ENCODE measurements at places on chromosomes 12 and 14. TPM values are rescaled to one million over a fixed set of nuclear protein-coding genes. Genes with fewer than 3 reads are reported as not detected.

- DNase-seq = peak; percentile 59
These were observed 116.6 kb downstream of the SLC25A47 start for GRCh38 chr14:100439781-100440180.

DNA sequence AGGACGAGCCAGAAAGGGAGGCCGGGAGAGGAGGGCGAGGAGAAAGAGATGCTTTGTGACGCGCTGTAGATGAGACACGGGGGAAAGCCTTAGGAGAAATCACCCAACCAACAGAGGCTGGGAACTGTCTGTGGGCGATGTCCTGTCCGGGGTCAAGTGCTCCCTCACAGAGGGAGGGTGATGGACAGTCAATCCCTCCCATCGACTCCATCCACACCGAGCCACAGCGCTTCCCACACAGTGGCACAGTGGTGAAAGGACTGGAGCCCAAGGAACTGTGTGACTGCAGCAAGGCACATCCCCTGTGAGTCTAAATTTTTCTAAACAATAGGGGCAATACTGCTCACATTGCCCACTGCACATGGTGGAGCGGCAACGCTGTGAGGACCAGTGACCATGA lies 89.1 kb downstream of the TTC7B start:
- no peak for DNase-seq

DNA sequence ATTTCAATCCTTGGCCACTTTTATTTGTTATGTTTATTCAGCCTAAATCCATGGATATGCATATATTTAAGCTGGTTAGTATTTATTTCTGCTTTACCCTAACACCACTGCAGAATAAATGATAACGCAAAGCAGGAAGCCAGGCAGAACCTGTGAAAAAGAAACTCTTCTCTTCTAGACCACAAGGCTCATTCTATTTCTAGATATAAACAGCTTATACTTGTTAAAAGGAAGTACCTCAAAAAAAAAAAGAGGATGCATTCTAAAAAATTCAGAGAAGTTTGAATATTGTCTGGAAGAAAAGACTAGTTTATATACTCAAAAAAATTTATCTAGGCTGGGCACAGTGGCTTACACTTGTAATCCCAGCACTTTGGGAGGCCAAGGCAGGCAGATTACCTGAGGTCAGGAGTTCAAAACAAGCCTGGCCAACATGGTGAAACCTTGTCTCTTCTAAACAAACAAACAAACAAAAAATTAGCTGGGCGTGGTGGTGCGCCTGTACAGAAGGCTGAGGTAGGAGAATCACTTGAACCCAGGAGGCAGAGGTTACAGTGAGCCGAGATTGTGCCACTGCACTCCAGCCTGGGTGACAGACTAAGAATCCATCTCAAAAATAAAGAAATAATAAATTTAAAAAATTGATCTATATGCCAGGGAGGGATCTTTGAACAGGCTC lies 55.8 kb downstream of the GALNT4 start:
- no peak for DNase-seq

GRCh38 chr12:125038976-125039625 lies 26.1 kb upstream of the AACS start:
- no peak for DNase-seq

- DNase-seq = peak; percentile 59
These were observed 70.0 kb upstream of the VPS33A start for GRCh38 chr12:122336015-122336946.

DNA sequence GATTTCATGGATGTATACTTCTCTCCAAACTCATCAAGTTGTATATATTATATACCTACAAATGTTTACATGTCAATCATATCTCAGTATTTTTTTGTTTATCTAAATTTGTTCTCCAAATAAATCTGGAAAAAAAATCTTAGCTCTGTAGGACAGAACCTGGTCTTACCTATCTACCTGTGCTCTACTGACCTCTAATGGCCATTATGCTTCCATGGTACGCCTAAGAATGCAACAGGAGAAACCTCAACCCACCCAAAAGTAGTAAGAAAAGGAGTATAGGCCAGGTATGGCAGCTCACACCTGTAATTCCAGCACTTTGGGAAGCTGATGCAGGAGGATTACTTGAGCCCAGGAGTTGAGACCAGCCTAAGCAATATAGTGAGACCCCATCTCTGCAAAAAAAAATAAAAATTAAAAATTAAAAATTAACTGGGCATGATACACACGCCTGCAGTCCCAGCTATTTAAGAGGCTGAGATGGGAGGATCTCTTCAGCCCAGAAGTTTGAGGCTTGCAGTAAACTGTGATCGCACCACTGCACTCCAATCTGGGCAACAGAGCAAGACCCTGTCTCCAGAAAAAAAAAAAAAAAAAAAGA lies 8.7 kb downstream of the OR11H4 start:
- DNase-seq = no peak

GRCh38 chr12:21336656-21337055 lies 1.9 kb upstream of the SLCO1A2 start:
- DNase-seq = no peak

- DNase-seq = no peak
These were observed 79.6 kb upstream of the SLC38A2 start for GRCh38 chr12:46452061-46452615.

DNA sequence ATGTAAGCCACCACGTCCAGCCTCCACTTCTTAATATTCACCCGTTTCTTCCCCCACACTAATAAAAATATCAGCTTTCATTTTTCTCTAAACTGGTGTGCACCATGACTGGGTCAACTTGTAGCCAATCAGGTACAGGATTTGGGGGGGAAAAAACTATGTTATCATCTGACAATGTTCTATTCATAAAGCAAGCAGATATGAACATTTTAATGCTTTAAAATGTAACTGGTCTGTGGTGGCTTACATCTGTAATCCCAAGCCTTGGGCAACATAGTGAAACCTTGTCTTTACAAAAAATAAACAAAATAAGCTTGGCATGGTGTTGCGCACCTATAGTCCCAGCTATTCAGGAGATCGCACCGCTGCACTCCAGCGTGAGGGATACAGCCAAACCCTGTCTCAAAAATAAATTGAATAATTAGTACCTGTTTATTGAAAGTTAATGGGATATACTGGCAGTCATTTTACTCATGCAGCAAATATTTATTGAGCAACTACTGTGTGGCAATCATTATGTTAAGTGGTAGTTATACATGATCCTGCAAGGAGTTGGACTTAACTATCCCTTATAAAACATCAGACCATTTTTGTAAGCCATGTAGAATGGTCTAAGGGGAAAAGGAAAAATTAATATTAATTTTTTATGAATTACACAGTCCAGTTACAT lies 15.3 kb upstream of the ITPR2 start:
- no peak for DNase-seq

DNA sequence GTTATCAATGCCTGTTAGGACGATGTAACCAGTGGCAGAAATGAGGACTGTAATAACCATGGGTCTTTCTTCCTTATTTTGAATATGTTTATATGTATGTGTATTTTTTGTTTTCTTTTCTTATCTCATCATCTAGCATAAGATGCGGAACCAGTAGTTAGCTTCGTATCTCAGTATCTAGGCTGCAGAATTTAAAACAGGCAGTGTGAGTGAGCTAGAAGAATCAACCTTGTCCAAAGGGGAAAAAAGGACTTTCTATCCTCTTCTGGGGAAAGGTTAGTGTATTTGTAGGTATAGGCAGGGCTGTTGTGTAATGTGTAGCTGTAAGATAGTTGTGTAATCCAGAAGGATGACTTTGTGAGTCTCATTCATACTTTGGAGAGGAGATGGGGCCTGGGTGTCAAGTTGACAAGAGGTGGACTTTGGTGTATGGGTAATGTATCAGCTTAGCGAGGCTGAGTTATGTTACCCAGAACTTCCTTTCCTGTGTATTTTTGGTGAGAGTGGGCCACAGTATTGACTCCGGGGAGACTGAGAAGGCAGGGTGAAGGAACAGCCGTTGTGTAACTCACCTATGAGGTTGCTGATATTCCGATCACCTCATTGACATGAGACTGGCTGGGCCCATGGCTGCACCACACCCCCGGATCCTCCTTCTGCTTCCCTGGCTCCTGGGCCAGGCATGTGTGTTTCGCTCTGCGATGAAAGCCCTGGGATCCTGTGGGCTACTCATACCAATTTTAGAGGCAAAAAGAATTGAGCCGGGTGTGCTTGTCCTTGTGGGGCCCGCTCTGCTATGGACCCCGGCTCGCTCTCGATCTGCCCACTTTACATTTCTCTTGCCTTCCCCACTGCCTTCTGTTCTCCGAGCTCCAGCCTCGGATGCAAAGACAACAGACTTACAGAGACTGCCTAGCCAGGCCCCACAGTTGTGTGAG lies 24.3 kb downstream of the DLK1 start:
- DNase-seq = no peak

- no peak for DNase-seq
These were observed 10.1 kb downstream of the CCDC196 start for GRCh38 chr14:66496188-66496807.

DNA sequence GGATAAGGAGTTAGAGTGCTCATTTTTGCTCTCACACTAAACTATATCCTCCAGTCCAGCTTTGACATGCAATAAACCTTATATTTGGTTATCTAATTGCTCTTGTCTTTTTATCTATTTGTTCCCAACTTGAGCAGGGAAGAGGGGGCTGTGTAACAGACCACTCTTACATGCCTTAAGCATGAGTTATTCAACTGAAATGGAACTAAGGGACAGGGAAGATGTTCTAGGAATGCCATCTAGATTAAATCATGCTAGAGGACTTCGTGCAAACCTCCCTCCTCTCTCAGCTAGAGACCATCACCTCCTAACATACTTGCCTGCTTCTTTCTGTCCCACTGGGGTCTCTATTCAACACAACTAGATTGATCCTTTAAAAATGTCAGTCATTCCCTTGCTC lies 20.6 kb downstream of the SPX start:
- no peak for DNase-seq

DNA sequence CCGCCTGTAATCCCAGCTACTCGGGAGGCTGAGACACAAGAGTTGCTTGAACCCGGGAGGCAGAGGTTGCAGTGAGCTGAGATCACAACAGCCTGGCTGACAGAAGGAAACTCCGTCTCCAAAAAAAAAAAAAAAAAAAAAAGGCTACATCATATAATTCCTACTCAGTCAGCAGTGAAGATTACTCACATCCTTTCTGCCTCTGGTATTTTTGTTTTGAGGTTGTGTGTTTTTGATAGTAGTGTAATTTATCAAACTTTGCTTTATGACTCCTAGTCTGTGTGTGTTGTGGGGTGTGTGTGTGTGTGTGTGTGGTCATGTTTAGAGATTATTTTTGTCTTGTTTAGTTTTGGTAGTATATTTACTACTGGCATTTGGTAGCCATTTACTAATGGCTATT lies 29.8 kb upstream of the DLGAP5 start:
- DNase-seq = no peak

GALC gene
- 12.0 TPM for total RNA-seq

CD69 gene
- total RNA-seq = 0.40 TPM

DPPA3 gene
- total RNA-seq = not detected

ZNF641 gene
- 13.7 TPM for total RNA-seq

DPY19L2 gene
- total RNA-seq = 41.3 TPM

TSPAN19 gene
- total RNA-seq = 0.27 TPM

SERPINA1 gene
- total RNA-seq = 5.0 TPM

ORAI1 gene
- total RNA-seq = 9.6 TPM

NPAS3 gene
- total RNA-seq = 1.7 TPM

SLC25A47 gene
- total RNA-seq = not detected

TFCP2 gene
- 23.3 TPM for total RNA-seq

Measured in Right ventricle myocardium superior (tissue), 1 donor.